OCI-M1 (cell line): ENCODE measurements at places on chromosomes 1 and 21.

GRCh38 chr21:44865561-44866280 is 7.8 kb downstream of the PTTG1IP start:
- peak; percentile 45 for DNase-seq

DNA sequence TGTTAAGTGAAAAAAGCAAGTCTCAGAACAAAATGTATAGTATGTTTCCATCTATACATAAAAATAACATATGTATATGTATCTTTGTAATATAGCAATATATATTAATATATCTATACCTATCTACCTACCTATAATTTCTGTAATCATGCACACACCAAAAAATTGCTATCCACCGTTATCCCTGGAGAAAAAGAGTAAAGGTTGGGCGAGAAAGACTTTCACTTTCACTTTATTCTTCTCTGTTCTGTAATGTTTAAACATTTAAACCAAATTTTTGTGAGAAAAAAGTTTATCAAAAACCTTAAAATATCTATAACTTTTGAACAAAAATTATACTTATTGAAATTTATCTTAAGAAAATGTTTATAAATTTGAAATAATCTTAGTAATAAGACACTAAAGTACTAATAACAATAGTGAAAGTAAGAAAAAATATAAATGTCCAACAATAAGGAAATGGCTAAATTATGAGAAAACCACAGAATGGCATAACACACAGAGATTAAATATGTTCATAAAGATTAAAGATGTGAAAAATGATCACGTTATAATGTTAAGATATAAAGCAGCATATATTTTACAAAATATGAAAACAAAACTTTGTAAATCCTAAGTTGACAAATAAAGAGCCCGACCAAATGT is 74.0 kb upstream of the LRRC53 start:
- DNase-seq = peak; percentile 82

DNA sequence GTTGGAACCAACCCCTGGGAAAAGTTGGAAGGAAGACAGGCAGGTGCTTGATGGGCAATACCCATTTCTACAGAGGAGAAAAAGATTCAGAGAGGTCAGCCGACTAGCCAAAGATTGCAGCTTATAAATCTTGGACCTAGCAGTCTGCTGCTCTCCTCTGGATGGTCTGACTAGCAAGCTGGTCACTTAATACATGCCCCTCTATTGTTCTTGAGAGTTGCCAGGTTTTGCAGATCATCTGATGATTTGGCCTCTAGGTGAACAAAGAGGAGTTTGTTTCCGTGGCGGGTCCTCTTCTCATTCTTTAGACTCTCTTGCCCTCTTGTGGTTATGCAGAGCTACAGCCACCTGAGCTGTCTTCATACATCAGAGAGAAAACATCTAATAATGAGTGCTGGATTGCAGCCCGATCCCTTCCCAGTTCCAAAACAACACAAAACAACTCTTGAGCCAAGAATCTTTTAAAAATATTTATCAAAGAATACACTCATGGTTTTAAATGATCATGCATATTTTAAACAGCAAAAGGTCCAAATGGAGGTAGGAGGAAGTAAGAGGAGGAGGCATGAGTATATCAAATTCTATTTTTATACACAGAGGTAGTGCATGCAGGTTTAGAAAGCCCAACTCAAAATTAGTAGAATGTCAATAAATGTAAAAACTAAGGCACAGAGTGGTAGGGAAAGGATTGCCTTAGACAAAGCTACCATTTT is 115.7 kb downstream of the SLC30A10 start:
- peak; percentile 78 for DNase-seq

- no peak for DNase-seq
Measured at GRCh38 chr1:1626207-1627141, 5.5 kb upstream of the MMP23B start.

GRCh38 chr1:17439250-17440073 is at the start of gene RCC2:
Gene RCC2, minus strand, starts transcription at chr1:17439677. Its CDS starts 1,163 bp downstream, at chr1:17438514.
- peak; percentile 84 for DNase-seq

GRCh38 chr1:221675880-221676800 is 65.7 kb downstream of the DUSP10 start:
- DNase-seq = no peak

- DNase-seq = peak; percentile 45
Measured at GRCh38 chr1:231666937-231667608, 40.5 kb downstream of the DISC1 start.

- no peak for DNase-seq
Measured at GRCh38 chr1:64513545-64513944, 43.6 kb downstream of the CACHD1 start.

GRCh38 chr1:208090388-208091301 is 153.5 kb downstream of the PLXNA2 start:
- DNase-seq = no peak

DNA sequence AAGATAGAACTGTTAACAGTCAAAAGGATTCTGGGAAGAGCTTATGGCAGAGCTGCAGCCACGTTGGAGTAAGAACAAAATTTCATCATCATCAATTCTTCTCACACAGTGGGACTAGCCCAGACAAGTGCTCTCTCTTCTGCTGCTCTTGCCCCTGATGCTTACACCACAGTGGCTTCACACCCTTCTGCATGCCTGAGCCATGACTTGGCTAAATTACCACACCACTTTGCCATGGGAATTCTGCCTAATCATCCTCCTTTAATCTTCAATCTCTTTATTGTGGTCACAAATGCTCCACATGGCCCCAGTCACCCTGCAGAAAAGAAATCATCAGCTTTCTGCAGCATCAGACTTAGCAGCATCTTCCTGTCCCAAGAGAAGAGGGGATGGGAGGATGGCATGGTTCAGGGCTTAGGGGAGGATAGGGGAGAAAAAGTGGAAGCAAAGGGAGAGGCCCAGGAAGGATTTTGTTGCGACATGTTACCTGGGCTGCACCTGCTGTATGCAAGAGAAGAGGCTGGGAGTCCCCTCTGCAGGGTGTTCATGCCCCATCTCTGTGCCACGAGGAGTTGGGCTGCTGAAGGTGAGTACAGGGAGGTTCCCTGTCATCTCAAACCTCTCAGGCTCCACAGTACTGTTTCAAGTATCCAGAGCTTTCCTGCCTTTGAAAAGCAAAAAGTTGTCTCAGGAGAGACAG is 9.0 kb upstream of the RPTN start:
- DNase-seq = peak; percentile 94

DNA sequence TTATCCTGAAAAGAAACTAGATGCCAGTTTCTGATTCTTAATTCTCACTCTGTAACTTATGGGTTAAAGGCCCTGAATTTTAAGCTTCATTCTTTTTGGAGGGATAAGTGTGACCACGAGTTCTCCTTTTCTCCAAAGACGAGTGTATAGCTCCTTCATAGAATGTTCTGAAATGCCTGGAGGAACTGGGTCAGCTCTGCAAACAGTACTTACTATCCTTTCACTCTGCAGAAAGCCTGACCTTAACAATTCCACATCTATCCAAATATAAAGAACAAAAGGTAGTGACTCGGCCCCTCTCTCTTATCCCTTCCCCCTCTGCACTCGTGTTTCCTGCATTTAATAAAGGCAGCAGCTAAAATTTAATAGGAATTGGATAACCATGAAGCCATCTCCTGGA is 150.5 kb downstream of the LYPLAL1 start:
- no peak for DNase-seq

DNA sequence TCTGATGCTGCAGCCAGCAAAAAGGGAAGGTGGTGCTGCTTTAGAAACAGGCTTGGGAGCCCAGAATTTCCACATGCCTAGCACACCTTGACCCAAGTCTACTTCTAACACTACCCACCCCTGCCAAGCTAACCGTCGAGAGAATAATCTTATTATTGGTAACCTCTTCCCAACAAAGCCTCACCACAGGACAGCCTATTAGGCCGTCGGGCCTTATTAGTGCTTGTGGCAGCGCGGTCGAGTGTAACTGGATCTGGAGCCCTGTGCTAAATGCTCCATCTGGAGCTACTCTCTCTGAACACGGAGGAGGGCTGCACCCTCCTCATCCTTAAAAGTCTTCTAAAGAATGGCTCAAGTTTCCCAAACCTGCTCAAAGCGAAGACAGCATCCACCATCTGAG is 165.5 kb upstream of the NFIA start:
- no peak for DNase-seq

DNA sequence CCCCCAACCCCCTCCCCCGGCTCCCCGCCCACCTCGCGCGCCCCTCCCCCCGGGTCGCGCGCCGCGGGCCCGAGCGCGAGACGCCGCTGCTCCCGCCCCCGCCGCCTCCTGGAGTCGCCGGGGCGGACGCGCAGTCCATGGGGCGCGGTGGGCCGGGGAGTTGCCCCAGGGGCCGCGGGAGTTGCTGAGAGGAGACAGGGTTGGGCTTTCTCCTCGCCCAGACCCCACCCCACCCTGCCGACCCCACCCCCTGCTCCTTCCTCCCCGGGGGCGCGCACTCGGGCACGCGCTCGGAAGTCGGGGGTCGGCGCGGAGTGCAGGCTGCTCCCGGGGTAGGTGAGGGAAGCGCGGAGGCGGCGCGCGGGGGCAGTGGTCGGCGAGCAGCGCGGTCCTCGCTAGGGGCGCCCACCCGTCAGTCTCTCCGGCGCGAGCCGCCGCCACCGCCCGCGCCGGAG is at the start of gene LAMC1:
Gene LAMC1, plus strand, starts transcription at position 275 of the 455 bp plus-strand sequence. CDS start 297 bp downstream, outside the sequence.
- DNase-seq = peak; percentile 79

- no peak for DNase-seq
Measured at GRCh38 chr1:22788254-22788661, 77.6 kb downstream of the EPHB2 start.

GRCh38 chr1:7582460-7582972 is 188.6 kb upstream of the VAMP3 start:
- no peak for DNase-seq

DNA sequence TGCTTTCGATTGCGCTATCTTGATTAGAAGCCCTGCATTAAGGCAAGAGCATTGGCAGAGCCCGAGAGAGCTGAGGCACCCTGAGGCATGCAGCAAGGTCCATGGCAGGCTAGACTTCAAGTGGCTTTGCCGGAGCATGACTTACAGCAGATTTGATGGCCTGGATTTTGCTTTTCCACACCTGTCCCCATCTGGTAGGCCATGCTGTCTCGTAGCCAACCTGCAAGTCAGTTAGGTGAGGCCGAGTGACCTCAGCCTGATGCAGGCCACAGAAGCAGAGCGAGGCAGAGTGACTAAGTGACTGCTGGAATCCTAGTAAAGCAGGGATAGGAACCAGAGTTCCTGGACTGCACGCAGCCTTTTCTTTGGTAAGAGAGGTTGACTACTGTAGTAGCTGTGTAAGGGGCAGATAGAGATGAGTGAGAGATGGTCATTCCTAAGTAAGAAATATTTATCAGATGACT is 148.9 kb downstream of the PBX1 start:
- no peak for DNase-seq

- peak; percentile 30 for DNase-seq
Measured at GRCh38 chr1:44327679-44328491, 27.2 kb downstream of the ERI3 start.

GRCh38 chr1:228083871-228084278 is 1.4 kb downstream of the ARF1 start:
- peak; percentile 62 for DNase-seq

DNA sequence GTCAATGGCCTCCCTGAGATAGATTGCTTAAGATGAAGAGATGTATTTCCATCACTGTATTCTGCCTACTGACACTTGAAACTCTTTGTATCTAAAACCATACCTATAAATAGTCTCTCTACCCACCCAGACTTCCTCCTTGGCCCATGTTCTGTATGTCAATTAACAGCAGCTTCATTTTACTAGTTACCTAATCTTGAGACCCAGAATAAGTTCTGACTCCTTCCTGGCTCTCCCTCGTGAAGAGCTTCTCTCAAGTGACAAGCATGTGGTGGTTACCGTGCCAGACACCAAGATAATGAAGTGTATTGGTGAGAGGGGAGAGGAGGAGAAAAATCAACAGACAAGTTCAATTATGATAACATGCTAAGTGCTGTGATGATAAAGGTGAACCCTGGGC is 128.8 kb upstream of the RAVER2 start:
- DNase-seq = no peak

DNA sequence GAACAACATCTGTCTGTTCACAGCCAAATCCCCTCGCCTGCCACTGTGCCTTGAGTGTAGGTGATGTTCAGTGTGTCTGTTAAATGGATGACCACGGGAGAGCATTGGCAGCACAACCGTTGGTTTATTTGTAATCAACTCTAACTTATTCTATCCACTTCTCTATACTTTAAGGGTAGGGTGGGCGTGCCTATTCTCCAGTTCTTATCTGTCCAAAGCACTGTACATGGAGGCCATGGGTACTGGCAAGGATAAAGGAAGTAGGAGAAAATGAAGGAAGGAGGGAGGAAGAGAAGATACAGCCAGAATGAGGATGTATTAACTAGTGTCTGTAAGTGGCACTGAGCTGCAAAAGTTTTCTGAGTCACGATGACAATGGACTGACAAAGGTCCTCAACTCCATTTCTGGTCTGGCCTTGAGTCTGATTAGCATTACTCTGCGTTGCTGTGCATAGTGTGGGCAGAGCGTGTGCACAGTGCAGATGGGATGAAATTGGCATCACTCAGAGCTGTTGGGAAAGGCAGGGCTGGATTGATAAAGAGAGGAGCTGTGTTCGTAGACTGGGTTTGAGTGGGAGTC is 7.1 kb downstream of the RHOU start:
- peak; percentile 81 for DNase-seq

DNA sequence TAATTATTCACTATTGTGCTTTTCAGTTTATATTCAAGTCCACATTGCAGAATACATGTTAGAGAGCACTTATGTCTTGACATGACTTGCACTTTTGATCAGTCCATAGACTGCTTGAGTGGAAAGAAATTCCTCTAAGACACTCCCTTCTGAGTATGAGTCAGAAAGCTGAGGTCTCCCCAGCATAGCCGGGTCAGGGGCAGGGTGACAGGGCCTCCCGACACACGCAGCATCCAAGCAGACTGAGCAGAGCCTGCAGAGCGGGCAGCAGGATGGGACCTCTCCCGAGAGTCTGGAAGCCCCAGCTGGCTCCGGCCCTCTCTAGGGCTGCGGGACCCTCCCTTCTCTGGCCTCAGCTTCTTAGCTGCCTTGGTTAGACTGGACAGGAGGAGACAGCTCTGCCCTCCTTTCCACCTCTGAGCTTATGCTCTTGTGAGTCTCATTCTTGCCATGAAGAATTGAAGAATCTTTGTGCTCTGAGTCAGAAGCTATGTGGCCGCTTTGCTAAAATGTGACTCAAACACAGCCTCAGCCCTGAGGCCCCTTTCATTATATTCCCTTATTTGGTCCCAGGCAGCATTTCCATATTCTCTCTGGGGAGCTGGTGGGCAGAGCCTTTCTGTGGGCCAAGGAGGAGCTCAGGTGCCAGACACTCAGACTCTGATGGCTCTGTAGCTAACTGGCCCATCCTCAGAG is 11.2 kb upstream of the CAPN2 start:
- DNase-seq = peak; percentile 71

DNA sequence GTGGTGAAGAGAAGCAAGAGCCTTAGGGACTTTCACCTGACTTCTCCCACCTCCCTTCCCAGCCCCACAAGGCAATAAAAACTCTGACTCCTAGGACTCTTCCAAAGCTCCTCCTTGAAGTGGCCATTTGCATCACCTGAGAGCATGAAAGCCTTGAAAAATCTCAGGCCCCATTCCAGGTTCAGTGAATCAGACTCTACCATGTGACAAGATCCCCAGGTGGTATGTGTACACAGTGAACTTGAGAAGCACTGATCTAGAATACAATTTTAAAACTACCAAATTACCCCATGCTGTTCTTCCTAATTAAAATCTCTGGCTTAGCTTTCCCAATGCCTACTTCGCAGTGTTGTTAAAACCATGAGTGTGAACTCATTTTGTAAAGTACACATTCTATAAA is 195.1 kb upstream of the SAMSN1 start:
- no peak for DNase-seq

GRCh38 chr1:153506831-153507413 is 28.9 kb downstream of the S100A6 start:
- DNase-seq = no peak

GRCh38 chr21:39046236-39046916 is 136.9 kb downstream of the PSMG1 start:
- DNase-seq = no peak

- no peak for DNase-seq
Measured at GRCh38 chr1:209585672-209586071, 2.2 kb downstream of the CAMK1G start.
